ENCODE measurements at places on chromosomes 3 and 15. TPM values are rescaled to one million over a fixed set of nuclear protein-coding genes. Genes with fewer than 3 reads are reported as not detected.
A peak's percentile ranks its signal among the peaks of the same experiment; 100 is the strongest.

DNA sequence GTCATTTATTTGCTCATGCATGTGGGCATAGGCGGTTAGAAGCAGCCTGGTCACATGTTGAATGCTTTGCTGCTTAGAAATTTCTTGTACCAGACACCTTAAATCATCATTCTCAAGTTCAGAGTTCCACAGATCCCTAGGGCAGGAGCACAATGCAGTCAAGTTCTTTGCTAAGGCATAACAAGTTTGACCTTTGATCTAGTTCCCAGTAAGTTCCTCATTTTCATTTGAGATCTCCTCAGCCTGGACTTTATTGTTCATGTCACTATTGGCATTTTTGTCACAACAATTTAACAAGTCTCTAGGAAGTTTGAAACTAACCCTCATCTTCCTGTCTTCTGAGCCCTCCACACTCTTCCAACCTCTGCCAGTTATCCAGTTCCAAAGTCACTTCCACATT lies 22.8 kb downstream of the HGD start:
- no peak for DNase-seq

Gene ITPKA
- total RNA-seq: 4.1 TPM

DNA sequence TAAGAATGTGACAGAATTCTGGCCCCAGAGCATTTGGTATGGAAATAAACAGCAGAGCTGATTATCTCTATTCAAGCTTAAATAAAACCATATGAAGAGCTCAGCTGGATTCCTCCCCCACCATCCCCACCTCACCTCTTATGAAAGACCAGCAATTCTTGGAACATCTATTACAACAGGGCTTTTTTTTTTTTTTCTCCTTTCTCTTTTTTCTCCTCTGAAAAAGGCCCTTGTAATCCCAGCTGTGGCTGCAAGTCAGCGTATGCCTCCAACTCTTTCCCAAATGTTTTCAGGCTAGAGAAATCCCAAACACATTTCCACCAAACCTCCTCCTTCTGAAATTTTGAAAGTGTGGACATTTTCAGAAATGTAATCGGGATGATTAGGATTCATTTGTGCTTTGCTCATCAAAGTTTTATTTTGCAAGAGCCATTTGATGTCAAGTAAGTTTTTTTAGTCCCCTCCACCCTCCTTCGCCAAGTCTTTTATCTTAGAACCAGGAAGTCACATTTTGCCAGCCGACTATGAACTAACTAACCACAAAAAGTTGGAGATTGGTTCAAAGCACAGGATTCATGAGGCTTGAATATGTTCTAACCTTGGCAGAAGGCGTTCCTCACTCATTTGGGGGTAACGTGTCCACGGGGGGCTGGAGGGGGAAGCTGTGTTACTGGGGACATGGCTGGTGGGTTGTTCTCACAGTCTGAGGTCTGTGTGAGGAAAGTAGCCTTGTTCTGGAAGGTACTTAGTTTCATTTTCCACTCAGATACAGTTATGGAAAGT lies 142.0 kb upstream of the PDZRN3 start:
- peak; percentile 27 for DNase-seq

Gene TNNC1
- 1.3 TPM for total RNA-seq

DNA sequence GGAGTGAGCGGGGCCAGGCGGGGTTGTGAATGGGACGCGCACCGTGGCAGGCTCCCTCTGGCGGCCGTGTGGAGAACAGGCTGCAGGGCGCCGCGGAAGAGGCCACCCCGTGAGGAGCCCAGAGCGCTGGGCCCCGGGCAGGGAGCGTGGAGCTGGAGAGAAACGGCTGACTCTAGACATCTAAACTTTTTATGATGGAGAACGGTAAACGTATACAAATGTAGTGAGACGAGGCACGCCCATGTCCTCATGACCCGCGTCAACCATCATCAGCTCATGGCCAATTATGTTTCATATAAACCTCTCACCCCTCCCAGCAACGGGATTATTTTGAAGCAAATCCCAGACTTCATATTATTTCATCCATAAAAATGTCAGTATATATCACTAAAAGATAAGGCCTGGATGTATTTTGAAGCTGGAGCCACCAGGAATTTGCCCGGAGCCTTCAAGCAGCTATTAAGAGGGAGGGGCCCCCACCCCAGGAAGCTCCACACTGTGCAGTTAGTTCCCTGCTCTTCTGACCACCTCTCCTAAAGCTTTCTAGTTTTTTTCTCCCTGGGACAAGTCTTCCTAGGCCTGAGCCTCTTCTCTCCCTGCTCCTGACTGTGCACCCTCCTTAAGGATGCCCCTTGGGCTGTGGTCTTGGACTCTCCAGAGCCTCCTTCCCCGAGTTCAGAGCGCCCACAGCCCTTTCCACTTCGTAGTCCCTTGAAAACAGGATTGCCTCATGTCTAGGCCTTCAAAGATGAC lies 149.5 kb downstream of the SMAD6 start:
- DNase-seq: peak; percentile 77

- no peak for DNase-seq
These were observed 1.9 kb downstream of the CAMK2N2 start for GRCh38 chr3:184259396-184259877.

- no peak for DNase-seq
These were observed 17.4 kb downstream of the DET1 start for GRCh38 chr15:88529021-88529630.

Gene SYNPR
- total RNA-seq: not detected

DNA sequence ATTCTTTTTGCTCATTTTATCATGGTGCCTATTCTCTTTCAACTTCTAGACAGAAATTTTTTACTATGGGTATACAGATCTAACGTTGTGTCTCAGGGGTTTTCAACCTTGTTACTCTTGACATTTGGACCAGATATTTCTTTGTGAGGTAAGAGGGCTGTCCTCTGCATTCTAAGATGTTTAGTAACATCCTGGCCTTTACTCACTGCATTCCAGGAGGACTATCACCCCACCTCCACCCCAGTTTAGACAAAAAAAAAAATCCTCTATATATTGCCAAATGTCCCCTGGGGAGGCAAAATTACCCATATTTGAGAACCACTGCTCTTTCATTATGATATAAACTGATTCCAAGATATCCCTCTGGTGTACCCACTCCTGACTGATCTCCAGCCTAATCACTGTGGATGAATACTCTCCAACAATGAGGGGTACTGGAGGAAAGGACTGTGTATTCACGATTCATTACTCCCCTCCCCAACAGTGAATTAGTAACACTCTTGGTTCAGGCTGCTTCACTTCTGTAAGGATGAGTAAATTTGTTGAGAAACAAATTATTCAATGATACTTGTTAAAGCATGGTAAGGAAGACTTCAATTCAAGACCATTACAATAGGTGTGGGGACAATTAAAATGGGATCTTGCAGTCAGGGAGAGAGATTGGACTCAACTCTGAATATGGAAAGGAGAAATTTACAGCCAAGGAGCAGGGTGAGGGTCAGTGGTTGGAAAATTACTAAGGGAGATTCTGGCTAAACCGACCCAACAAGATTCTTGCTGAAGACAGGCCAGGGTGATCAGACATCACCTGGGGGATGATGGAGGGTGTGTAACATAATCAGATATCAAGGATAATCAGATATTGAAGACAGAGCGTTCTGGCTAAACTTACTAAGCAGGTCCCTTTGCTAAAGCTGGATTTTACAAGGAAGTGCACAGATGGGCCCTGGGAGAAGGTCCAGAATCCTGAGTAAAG lies 123.8 kb upstream of the DAZL start:
- DNase-seq: no peak

DNA sequence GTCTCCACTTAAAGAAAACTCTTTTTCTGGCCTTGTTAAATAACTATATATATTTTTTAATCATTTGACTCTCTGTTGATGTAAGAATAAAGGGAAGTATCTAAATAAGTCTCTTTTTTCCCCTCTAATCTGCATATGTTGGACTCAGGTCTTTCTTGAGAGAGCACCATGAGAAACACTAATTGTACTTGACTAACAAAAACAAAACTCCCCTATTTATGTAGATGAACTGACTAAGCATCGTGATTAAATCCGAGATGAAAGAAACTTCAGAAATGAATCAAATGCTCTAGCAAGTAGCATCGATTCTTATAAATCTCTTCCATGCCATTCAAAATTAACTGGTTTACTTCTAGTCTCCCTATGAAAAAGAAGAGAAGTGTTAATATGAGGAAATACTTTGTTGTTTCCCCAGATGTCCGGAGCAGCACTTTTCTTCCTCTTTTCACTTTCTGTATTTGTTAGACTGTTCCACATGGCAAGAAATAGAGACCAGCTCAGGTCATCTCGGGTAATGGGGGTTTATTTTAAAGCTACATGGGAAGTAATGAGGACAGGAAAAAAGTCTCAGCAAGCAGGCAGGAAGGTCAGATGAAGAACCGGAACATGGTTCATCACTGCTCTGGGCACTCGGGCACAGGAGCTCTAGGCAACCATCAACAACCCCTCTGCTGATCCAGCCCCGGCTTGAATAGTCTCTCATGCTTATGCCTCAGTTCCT lies 288.3 kb downstream of the CNTN6 start:
- no peak for DNase-seq

- no peak for DNase-seq
These were observed 115.1 kb downstream of the PLCL2 start for GRCh38 chr3:16999871-17000270.

Gene IQCF5
- total RNA-seq: not detected

Gene CHRM5
- total RNA-seq: not detected

Gene ZCWPW2
- 0.37 TPM for total RNA-seq

DNA sequence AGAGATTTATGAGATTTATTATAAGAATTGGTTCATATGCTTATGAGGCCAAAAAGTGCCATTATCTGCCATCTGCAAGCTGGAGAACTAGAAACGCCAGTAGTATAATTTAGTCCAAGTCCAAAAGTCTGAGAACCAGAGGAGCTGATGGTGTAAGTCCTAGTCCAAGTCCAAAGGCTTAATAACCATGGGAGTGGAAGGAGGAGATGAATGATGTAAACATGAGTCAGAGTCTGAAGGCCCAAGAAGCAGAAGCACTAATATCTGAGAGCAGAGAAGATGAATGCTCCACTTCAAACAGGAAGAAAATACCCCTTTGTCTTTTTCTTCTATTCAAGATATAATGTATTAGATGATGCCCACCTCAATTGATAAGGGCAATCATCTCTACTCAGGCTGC lies 185.7 kb downstream of the CGGBP1 start:
- no peak for DNase-seq

GRCh38 chr3:81242871-81243270 lies 518.6 kb downstream of the GBE1 start:
- peak; percentile 6 for DNase-seq

DNA sequence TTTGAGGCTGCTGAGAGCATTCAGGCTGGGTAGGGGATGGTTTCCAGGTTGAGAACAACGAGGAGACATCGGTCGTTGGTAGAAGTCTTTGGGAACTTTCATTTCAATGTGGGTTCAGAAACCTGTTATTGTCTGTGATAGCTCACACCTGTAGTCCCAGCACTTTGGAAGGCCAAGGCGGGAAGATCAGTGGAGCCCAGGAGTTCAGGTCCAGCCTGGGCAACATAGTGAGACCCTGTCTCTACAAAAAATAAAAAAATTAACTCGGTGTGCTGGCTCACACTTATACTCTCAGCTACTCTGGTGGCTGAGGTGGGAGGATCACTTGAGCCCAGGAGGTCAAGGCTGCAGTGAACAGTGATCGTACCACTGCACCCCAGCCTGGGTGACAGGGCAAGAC lies 988 bp upstream of the RNF168 start:
- no peak for DNase-seq

DNA sequence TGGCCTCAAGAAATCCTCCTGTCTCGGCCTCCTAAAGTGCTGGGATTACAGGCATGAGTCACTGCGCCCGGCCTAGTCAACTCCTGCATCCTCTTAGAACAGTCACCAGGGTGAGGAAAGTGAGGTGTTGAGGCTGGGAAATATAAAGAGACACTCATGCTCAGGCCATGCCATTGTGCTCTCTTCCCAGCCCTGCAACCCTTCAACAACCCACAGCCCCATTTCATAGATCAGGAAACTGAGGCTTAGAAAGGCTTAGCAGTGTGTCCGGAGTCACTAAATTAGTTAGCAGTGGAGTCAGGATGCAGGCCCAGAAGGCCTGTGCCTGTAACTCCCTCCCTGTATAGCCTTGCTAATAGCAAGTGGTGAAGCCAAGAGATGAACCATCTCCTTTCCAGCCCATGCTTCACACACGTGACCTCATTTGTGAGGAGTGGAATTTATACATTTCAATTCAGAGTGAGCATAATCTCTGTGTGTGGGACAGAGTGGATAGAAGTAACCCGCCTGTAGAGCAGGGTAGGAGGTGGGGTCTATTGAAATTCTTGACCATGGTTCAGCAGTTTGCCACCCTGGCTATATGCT lies 51.7 kb upstream of the USP3 start:
- DNase-seq: no peak

Gene GPR62
- total RNA-seq: not detected

Gene TM4SF18
- 0.39 TPM for total RNA-seq

DNA sequence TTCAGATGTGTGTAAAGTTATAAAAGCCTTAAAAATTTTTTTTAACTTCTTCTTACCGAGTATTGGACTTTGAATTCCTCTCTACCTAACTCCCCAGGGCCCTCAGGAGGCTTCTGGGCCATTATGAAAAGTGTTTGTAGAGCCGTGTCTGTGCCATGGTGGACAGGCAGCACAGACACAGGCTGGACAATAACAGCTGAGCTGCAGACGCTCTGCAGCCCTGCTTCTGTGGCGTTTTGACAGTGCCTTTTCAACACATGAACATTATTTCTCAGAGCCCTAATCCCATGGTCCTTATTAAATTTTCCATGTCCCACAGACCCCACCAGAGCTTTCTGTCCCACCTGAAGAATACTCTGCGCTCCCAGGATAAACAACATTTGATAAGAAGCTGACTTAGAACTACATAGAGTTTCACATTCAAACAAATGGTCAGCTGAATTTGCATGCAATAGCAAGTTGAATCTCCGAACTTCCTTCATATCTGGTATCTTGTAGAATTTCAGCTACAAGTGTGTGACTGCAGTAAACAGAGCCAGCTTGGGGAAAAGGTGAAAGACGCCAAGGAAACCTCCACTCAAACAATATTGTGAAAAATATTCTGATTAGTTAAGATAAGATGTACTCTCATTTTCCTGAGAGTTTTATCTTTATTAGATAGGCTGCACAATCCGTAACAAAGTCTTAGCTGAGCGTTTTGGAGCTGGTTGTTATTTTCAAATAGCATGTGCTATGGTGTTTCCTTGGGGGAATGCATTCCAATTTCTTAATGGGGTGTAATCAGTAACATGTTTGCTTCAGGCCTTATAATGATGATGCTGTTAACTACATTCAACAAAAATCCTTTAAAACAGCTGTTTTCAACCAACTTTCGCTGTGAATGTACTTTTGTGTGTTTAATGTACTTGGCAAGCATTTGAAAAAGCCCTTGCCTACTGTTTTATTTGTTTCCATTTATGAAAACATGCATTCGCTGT lies 378.2 kb downstream of the MECOM start:
- no peak for DNase-seq

DNA sequence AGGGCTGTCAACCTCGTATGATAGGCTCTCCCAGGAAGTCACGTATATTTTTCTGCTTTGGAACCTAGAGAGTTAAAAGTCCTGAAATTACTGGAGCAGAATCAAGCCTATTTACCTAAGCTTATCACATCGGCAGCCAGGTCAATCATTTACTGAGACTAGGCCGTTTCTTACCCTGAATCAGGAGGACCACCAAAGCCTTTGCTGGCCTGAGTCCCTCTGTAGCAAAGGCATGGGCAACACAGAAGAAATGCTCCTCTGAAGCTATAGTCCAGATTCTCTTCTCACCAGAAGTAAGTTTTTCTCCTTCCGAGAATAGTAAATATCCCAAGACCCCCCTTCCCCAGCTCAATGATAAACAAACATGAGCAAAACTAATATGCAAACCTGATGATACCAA lies 125.9 kb upstream of the PHLDB2 start:
- no peak for DNase-seq

Gene TMEM158
- 8.3 TPM for total RNA-seq

All from H4 (cell line).